ENCODE measurements at places on chromosomes 6 and 20. TPM values are rescaled to one million over a fixed set of nuclear protein-coding genes. Genes with fewer than 3 reads are reported as not detected.

- H3K4me1 ChIP-seq = no peaks in the 10 kb centered on the region
- no peaks in the 10 kb centered on the region for H3K36me3 ChIP-seq
- H3K4me3 ChIP-seq = no peak overlapping the region
- DNase-seq = no peak
- H3K27ac ChIP-seq = no peak overlapping the region
These were observed 91.0 kb downstream of the SLC2A10 start for GRCh38 chr20:46800409-46800804.

DNA sequence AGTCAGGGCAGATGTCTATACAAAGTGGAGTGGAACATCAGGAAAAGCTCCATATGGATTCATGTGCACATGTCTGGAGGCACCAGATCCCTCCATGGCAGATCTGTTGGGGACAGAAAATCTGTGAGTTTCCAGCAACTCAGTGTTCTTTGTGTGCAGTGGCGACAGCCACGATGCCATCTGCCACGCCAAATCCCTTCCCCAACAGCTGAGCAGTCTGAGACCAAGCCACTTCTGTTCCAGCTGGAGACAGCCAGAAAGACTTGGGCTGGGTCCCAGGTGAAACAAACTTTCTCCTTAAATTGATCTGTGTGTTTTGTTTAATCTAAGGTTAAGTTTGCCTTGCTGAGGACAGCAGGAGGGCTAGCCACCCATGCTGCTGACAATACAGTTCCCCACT lies 22.9 kb downstream of the FKBP1A start:
- no peaks in the 10 kb centered on the region for H3K27me3 ChIP-seq
- H3K4me3 ChIP-seq = no peak overlapping the region
- H3K4me1 ChIP-seq = peaks cover 44% of the 10 kb centered on the region
- H3K27ac ChIP-seq = no peak overlapping the region

GRCh38 chr6:53411451-53411850 lies 62.7 kb upstream of the ELOVL5 start:
- H3K27me3 ChIP-seq = no peaks in the 10 kb centered on the region
- DNase-seq = no peak
- no peak overlapping the region for H3K27ac ChIP-seq
- no peaks in the 10 kb centered on the region for H3K36me3 ChIP-seq

GRCh38 chr6:131832363-131832762 lies 24.5 kb downstream of the ENPP1 start:
- H3K36me3 ChIP-seq = no peaks in the 10 kb centered on the region
- H3K4me1 ChIP-seq = no peaks in the 10 kb centered on the region
- H3K27ac ChIP-seq = no peak overlapping the region
- DNase-seq = no peak
- H3K4me3 ChIP-seq = no peak overlapping the region

DNA sequence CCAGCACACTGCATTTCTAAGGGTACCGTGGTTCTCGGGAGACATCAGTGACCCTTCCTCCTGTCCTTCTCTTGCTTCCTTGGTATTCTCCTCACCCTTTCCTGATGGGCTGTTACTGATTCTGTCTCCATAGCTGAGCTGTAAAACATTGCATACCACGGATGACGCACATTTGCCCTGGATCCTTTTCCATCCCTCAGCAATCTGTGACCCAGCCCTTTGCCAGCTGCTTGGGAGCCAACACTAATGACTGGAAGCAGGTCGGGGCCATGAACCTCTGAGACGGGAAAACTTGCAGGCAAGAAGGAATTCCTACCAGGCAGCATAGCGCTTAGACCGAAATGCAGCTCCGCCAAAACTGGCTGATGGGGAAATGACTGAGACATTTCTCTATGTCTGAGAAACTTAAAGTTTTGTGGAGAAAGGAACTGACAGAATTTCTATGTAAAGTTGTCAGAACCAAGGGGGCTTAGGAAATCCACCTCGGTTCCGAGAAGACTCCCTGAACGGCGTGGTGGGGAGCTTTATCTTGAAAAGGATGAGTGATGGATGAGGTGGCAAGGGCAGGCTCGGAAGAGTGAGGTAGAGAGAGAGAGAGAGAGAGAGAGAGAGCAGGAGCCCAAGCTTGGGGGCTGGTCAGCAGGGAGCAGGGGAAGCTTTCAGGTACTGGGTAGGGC lies 19.2 kb downstream of the TUBB2B start:
- peaks cover 29% of the 10 kb centered on the region for H3K4me1 ChIP-seq
- peaks cover 2% of the 10 kb centered on the region for H3K36me3 ChIP-seq
- H3K27me3 ChIP-seq = peaks cover 35% of the 10 kb centered on the region

DNA sequence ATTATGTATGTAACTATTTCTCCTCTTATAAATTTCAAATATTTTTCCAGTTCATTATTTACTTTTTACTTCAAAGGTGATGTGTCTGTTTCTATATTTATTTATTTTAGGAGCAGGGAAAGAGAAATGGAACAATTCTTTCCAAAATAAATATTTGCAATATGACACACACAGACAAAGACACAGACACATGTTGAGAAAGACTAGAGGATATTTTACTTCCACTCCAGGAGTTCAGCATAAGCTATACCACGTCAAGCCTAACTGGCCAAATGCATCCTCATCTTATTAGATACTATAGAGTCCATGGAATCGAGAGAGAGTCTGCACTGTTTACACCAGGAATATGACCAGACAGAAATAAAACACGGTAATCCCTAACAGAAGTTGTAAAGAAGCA lies 13.3 kb downstream of the RALGAPA2 start:
- no peak overlapping the region for H3K27ac ChIP-seq
- no peak for DNase-seq
- peaks cover 18% of the 10 kb centered on the region for H3K4me1 ChIP-seq
- H3K36me3 ChIP-seq = peaks cover 9% of the 10 kb centered on the region
- no peak overlapping the region for H3K4me3 ChIP-seq
- H3K27me3 ChIP-seq = no peaks in the 10 kb centered on the region

- no peak overlapping the region for H3K27ac ChIP-seq
- no peaks in the 10 kb centered on the region for H3K27me3 ChIP-seq
- H3K36me3 ChIP-seq = peaks cover 16% of the 10 kb centered on the region
- peaks cover 10% of the 10 kb centered on the region for H3K4me1 ChIP-seq
- no peak for DNase-seq
These were observed 63.0 kb downstream of the ITCH start for GRCh38 chr20:34426026-34426425.

DNA sequence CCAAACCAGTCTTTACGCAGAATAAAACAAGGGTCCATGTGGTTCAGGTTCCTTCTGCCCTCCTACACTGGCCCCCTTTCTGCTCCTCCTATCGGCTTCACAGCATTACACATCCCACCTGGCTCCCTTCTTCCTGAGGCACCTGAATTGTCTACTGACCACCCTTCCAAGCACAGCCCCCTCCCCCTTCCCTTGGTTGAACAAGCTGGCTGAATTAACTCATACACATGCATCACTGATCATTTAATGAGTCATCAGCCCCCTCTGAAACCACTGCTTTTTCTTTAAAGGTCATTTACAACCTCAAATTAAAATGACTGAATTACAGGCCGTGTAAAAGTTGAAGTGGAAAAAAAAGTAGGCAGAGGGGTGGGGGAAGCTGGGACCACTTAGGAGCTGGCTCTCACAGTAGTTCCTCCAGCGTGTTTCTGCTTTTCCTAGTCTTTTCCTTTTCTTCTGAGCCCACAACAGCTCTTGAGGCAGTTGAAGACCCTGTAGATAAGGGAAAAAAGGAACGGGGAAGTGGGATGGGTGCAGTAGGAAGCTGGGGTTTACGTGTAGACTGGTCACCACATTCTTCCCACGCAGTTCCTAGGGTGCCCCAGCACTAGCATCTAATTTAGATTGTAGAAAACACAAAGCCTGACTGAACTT lies 67.6 kb downstream of the FYN start:
- peak; percentile 71 for DNase-seq
- peaks cover 67% of the 10 kb centered on the region for H3K36me3 ChIP-seq
- H3K27me3 ChIP-seq = no peaks in the 10 kb centered on the region
- H3K4me3 ChIP-seq = peak overlapping the region; percentile 66
- H3K4me1 ChIP-seq = peaks cover 95% of the 10 kb centered on the region
- H3K27ac ChIP-seq = peak overlapping the region; percentile 98

HECA gene
- total RNA-seq = 39.9 TPM

GRCh38 chr20:64099880-64100565 lies 7.3 kb downstream of the NPBWR2 start:
- peaks cover 2% of the 10 kb centered on the region for H3K36me3 ChIP-seq
- H3K4me1 ChIP-seq = peaks cover 15% of the 10 kb centered on the region
- peak overlapping the region; percentile 26 for H3K27ac ChIP-seq
- DNase-seq = no peak
- H3K4me3 ChIP-seq = no peak overlapping the region

GRCh38 chr6:1481286-1481685 lies 91.9 kb downstream of the FOXF2 start:
- H3K4me1 ChIP-seq = no peaks in the 10 kb centered on the region
- H3K27ac ChIP-seq = no peak overlapping the region
- no peaks in the 10 kb centered on the region for H3K36me3 ChIP-seq
- H3K27me3 ChIP-seq = peaks cover 11% of the 10 kb centered on the region
- no peak overlapping the region for H3K4me3 ChIP-seq
- DNase-seq = no peak
